A549 treated with ZK216348 at 1 μM for 4 hours (cell line): ENCODE measurements at places on chromosomes 6 and 20. TPM values are rescaled to one million over a fixed set of nuclear protein-coding genes. Genes with fewer than 3 reads are reported as not detected.

Gene KIF25
- 0.12 TPM in 1 of 5 replicates, not detected in the others for total RNA-seq

Gene TREML2
- not detected in 5 replicates for total RNA-seq

Gene ZBTB22
- 2.1 to 5.4 TPM (median 4.1 TPM) in 5 replicates for total RNA-seq

Gene TMC2
- total RNA-seq: not detected in 5 replicates

Gene HSPA12B
- total RNA-seq: 0.35 to 0.65 TPM (median 0.45 TPM) in 5 replicates

Gene COL9A3
- 0.21 to 0.81 TPM (median 0.49 TPM) in 5 replicates for total RNA-seq

Gene TTBK1
- 0.06 to 0.10 TPM (median 0.08 TPM) in 4 of 5 replicates, not detected in the other for total RNA-seq

Gene TRIM31
- 1.1 to 1.3 TPM (median 1.1 TPM) in 5 replicates for total RNA-seq

Gene FOXC1
- 6.4 to 10.8 TPM (median 8.2 TPM) in 5 replicates for total RNA-seq

Gene KCNK16
- total RNA-seq: not detected in 5 replicates

Gene KIZ
- total RNA-seq: 3.8 to 6.2 TPM (median 4.4 TPM) in 5 replicates

Gene GSTA2
- 0.21 to 0.24 TPM in 2 of 5 replicates, not detected in the others for total RNA-seq

Gene PTCHD4
- total RNA-seq: 0.06 to 0.11 TPM (median 0.09 TPM) in 3 of 5 replicates, not detected in the others

Gene SRXN1
- total RNA-seq: 219 to 282 TPM (median 228 TPM) in 5 replicates

Gene MRAP2
- 1.1 to 2.0 TPM (median 1.8 TPM) in 5 replicates for total RNA-seq

Gene TRAM2
- total RNA-seq: 27.0 to 36.9 TPM (median 31.5 TPM) in 5 replicates

Gene NMBR
- not detected in 5 replicates for total RNA-seq

Gene PROCR
- total RNA-seq: 105 to 137 TPM (median 133 TPM) in 5 replicates

Gene PBOV1
- not detected in 5 replicates for total RNA-seq

Gene PTCRA
- not detected in 5 replicates for total RNA-seq

Gene CFB
- total RNA-seq: 1.6 to 3.2 TPM (median 2.0 TPM) in 5 replicates

Gene RBM39
- total RNA-seq: 187 to 251 TPM (median 200 TPM) in 5 replicates

Gene PFDN6
- 95.5 to 148 TPM (median 103 TPM) in 5 replicates for total RNA-seq

Gene SAMD3
- total RNA-seq: not detected in 5 replicates

Gene EPPIN
- total RNA-seq: not detected in 5 replicates

Gene MICB
- 5.2 to 8.6 TPM (median 7.9 TPM) in 5 replicates for total RNA-seq

Gene WFDC13
- not detected in 5 replicates for total RNA-seq

Gene SEL1L2
- not detected in 5 replicates for total RNA-seq

Gene CHD6
- 6.1 to 14.1 TPM (median 9.4 TPM) in 5 replicates for total RNA-seq

Gene MCHR2
- not detected in 5 replicates for total RNA-seq

Gene FUCA2
- 47.5 to 53.7 TPM (median 53.2 TPM) in 5 replicates for total RNA-seq

Gene CDSN
- total RNA-seq: 0.11 TPM in 1 of 5 replicates, not detected in the others

Gene FAM83B
- total RNA-seq: 0.07 to 0.08 TPM (median 0.07 TPM) in 3 of 5 replicates, not detected in the others

Gene ZMYND8
- 12.9 to 16.2 TPM (median 13.7 TPM) in 5 replicates for total RNA-seq

Gene SAMD10
- not detected in 5 replicates for total RNA-seq

Gene ULBP2
- 3.3 to 4.3 TPM (median 3.9 TPM) in 5 replicates for total RNA-seq

Gene DLL1
- 0.07 to 0.38 TPM (median 0.13 TPM) in 5 replicates for total RNA-seq

Gene BAG2
- 6.7 to 9.5 TPM (median 7.6 TPM) in 5 replicates for total RNA-seq
